ENCODE measurements at places on chromosomes 13 and 19.

DNA sequence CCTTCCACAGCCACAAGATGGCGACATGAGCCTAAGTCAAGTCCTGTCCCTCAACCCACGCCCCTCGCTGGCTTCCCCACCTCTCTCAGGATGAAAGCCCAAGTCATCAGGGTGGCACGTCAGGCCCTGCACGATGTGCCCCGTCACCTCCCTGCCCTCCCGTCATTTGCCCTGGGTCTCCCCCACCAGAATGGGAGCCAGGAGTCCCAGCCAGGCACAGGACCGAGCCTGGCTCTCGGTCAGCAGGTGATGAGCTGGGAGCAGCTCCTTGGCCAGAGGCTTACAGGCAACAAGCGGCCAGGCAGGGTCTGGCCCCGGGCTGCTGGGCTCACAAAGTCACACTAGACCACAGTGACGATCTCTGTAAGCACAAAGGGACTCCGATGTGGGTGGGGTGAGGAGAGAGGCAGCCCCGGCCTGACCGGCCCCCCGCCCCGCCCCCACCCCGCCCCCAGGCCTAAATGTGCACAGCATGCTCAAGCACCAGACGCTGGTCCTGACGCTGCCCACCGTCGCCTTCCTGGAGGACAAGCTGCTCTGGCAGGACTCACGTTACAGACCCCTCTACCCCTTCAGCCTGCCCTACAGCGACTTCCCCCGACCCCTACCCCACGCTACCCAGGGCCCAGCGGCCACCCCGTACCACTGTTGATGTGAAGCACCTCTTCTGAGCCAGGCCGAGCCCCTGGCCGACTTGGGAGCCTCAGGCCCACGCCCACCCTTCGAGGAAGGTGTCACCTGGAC is 7.3 kb downstream of the MRPL4 start:
- peak; percentile 84 for DNase-seq

GRCh38 chr13:107422421-107422820 is 792.9 kb downstream of the LIG4 start:
- no peak for DNase-seq

DNA sequence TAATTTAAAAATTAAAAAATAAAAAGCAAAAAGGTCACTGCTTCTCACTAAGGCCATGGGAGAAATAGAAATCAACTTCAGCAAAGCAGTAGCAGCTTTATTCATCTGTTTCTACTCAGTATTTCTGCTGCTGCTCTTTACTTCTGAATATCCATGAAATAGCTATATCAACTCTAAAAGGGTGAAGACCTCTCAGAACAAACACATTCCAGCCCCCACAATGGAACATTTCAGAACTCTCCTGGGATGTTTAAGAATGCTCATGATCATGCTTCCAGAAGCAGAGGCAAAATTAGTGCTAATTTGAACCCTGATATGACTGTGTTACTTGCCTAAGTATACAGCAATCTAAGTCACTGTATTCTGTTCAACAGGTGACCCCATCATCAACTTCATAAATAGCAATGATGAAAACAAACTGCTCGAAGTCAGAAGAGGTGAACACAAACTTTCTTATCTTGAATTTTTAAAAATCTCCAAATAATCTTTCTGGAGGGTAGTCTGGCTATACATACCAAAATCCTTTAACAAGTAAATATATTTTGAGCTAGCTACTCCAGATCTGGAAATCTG is 29.6 kb upstream of the DOCK9 start:
- DNase-seq: no peak

DNA sequence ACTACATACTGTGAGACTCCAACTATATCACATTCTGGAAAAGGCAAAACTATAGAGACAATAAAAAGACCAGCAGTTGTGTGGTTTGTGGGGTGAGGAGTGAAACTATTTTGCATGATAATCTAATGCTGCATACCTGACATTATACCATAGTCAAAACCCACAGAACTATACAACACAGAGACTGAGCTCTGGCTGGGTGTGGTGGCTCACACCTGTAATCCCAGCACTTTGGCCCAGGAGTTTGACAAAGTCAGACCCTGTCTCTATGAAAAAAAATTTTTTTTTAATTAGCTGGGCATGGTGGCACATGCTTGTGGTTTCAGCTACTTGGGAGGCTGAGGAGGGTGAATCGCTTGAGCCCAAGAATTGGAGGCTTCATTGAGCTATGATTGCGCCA is 11.9 kb downstream of the ZNF541 start:
- DNase-seq: no peak

GRCh38 chr19:58096884-58097283 is 1.1 kb downstream of the ZSCAN18 start:
- DNase-seq: no peak

- DNase-seq: peak; percentile 47
Observed at GRCh38 chr13:111344471-111345191, 24.2 kb downstream of the TEX29 start.

- DNase-seq: no peak
Observed at GRCh38 chr19:32174386-32175113, 170.9 kb upstream of the ZNF507 start.

GRCh38 chr19:17457616-17458015 is 3.1 kb downstream of the NXNL1 start:
- no peak for DNase-seq

- DNase-seq: no peak
Observed at GRCh38 chr13:111610081-111610480, 289.6 kb downstream of the TEX29 start.

- no peak for DNase-seq
Observed at GRCh38 chr19:12939975-12940423, 1.6 kb downstream of the CALR start.

GRCh38 chr13:113297370-113298042 is 467 bp downstream of the LAMP1 start:
- peak; percentile 15 for DNase-seq

- DNase-seq: no peak
Observed at GRCh38 chr13:33686772-33687480, 131.0 kb upstream of the RFC3 start.

DNA sequence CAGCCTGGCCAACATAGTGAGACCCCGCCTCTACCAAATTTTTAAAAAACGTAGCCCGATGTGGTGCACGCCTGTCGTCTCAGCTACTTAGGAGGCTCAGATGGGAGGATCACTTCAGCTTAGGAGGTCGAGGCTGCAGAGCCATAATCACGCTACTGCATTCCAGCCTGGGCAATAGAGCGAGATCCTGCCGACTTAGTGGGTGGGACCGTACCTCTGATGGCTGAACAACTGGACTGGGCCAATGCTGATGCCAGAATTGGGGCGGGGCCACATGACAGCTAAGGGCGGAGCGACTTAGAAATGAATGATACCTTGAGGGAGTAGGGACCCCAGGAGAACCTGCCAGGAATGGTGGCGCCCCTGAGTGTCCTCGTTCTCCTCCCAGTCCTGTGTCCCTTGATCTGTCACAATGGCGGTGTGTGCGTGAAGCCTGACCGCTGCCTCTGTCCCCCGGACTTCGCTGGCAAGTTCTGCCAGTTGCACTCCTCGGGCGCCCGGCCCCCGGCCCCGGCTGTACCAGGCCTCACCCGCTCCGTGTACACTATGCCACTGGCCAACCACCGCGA is 3.6 kb downstream of the LTBP4 start:
- no peak for DNase-seq

DNA sequence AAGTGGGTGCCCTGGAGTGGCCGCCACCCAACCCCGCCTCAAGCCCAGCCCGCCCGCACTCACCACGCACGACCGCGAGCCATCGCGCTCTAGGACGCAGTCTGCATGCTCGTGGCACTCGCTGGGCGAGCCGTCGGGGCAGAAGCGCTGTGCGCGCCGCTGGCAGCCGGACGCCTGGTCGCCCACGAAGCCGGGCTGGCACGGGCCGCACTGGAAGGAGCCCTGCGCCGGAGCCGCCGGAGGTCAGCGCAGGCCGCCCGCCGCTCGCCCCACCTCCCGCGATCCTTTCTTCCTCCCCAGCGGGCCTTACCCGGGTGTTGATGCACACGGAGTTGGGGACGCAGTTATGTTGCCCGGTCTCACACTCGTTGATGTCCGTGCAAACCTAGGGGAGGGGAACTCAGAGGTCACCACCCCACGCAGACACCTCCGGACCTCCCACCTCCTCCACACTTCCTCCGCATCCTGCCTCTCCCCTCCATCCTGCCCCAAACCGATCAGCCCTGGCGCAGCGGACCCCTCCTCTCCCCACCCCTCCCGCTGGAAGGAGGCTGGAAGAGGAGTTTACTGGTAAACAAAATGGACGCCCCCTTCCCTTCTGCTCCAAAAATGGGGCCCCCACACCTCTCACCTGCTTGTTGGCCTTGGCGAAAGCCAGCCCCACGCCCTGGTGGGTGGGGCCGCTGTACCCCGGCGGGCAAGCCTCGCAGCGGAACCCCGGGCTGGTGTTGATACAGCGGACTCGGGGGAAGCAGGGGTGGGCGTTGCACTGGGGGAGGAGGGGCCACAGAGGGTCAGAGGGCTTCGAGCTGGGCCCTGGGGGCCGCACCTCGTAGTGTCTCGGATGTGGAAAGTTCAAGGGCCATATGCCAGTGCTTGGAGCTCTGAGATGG is 2.3 kb downstream of the COMP start:
- DNase-seq: no peak

GRCh38 chr13:43139211-43139610 is 115.8 kb downstream of the DNAJC15 start:
- no peak for DNase-seq

- no peak for DNase-seq
Observed at GRCh38 chr13:20521364-20522115, 4.1 kb downstream of the CRYL1 start.

GRCh38 chr19:52527956-52528351 is 486 bp downstream of the ZNF808 start:
- DNase-seq: peak; percentile 6

- DNase-seq: no peak
Observed at GRCh38 chr19:6711605-6712004, 8.8 kb downstream of the C3 start.

GRCh38 chr19:40719414-40719894 is 2.5 kb downstream of the ITPKC start:
- no peak for DNase-seq

- no peak for DNase-seq
Observed at GRCh38 chr13:24892829-24893228, 128.9 kb downstream of the RNF17 start.

GRCh38 chr13:53010374-53011105 is 18.1 kb upstream of the OLFM4 start:
- DNase-seq: no peak

DNA sequence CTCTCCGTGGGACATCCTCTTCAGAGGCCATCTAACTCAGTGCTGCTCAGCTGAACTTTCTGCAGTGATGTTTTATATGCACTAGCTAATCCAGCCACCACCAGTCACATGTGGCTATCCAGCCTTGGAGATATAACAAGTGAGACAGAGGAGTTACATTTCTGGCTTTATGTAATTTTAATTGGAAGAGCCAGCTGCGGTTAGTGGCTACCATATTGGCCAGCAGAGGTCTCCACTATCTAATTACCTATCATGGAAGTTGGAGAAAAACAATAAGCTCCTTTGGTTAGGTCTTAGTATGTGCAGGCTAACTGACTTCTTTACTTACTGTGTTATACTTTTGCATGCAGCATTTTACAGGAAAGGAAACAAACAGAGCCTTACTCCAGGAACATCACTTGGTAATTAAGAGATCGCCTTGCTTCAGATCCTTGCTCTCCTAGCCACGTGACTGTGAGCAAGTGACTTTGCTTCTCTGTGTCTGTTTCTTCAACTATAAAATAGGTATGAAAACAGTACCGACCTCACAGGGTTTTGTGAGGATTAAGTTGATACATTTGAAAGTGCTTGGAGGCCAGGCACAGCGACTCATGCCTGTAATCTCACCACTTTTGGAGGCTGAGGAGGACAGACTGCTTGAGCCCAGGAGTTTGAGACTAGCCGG is 1.6 kb upstream of the KLK10 start:
- peak; percentile 32 for DNase-seq

DNA sequence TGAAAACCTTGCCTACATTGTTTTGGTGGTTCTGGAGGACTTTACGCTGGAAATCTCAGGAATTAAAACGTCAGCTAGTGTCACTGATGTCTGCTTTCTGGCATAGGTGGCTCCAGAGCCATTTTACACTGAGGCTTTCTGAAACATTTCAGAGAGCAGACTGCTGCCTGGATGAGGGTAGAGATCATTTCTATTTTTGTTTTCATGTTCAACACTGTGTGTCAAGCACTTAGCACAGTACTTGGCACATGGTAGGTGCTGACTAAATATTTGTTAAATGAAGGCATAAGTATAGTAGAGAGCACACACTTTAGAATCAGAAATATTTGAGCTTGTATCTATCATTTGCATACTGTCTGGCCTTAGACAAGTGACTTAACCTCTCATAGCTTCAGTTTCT is 59.1 kb upstream of the FRY start:
- no peak for DNase-seq

GRCh38 chr13:77470986-77471385 is 64.5 kb upstream of the SCEL start:
- no peak for DNase-seq

GRCh38 chr13:41917641-41918040 is 43.3 kb downstream of the VWA8 start:
- DNase-seq: peak; percentile 83

- DNase-seq: no peak
Observed at GRCh38 chr19:42229301-42229854, 9.3 kb downstream of the ZNF526 start.

DNA sequence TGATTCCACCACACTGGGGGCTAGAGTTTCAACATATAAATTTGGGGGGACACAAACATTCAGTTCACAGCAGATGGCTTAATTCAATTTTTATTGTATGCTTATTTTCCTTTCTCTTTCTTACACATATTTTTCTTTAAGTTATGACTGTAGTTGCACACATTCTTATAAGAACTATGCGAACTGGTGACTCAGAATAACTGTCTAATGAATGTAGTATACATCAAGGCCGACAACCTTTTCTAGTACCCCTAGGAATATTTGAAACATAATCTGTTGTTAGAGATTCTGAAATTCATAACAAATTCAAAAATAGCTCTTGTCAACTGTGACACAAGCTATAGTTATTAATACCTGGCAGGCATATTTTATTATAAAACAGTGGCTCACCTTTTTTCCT is 695.6 kb downstream of the PCDH9 start:
- peak; percentile 86 for DNase-seq

- DNase-seq: no peak
Observed at GRCh38 chr19:13985771-13986347, 20.3 kb downstream of the RFX1 start.

DNA sequence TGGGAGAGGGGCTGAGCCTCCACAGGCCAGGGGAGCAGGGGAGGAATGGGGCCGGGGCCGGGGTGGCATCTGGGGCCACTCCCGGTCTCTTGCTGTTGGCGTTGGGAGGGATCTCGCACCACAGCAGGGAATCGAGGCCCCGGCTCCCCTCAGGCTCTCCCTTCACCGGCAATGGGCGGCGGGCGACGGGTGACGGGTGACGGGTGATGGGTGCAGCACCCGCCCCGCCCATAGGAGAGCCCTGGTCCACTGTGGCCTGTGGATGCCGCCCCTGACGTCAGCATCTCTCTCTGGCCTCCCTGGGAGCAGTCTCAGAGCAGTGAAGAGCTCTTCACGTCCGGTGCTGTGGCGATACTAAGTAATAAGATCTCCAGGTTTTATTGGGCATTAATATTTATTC is 133.6 kb downstream of the KDM4B start:
- DNase-seq: no peak

- DNase-seq: peak; percentile 31
Observed at GRCh38 chr13:49314344-49314882, 66.7 kb downstream of the CDADC1 start.

GRCh38 chr19:34075661-34076091 is 96.6 kb upstream of the LSM14A start:
- peak; percentile 2 for DNase-seq

Data from fibroblast of skin of back (primary cell).